ENCODE measurements at places on chromosomes 3 and 15. TPM values are rescaled to one million over a fixed set of nuclear protein-coding genes. Genes with fewer than 3 reads are reported as not detected.

DNA sequence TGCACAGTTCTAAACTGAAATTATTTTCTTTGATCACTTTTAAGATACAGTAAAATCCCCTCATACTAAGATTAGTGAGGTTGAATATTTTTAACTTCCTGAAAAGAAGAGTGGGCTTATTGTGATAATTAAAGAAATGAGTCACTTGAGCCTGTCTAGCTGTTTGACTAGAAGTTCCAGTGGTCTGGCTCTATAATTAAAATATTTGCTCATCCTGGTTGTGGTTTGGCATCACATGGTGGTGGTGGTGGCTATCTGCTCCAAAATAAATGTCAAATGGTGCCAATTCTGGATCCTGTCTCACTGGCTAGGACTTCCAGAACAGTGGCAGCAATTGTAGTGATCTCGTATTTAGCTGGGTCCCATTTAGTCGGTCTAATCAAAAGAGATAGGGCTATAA, 8.6 kb upstream of the TEX9 start:
- no peaks in the 10 kb centered on the region for H3K4me1 ChIP-seq
- H3K27ac ChIP-seq: no peak overlapping the region

DNA sequence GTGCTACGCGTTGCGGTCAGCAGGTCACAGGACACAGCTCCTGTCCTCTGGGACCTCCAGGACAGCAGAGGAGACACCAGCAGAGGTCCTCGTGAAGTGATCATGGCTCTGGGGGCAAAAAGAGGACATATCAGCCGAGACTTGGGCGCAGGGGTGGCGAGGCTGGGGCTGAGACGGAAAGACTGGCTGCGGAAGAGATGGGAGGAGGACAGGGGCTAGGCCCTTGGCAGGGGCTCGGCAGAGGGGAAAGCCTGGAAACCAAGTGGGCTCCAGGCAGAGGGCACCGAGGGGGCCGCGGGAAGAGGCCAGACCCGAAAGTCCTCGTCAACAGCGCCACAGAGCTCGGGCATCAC, 4.9 kb upstream of the CFAP100 start:
- no peak for DNase-seq
- peaks cover 8% of the 10 kb centered on the region for H3K4me1 ChIP-seq
- H3K4me3 ChIP-seq: no peak overlapping the region
- peaks cover 18% of the 10 kb centered on the region for H3K27me3 ChIP-seq

- no peak overlapping the region for H3K27ac ChIP-seq
- H3K4me3 ChIP-seq: no peak overlapping the region
- no peaks in the 10 kb centered on the region for H3K4me1 ChIP-seq
Observed at GRCh38 chr3:51798411-51798963, 19.4 kb upstream of the IQCF6 start.

DNA sequence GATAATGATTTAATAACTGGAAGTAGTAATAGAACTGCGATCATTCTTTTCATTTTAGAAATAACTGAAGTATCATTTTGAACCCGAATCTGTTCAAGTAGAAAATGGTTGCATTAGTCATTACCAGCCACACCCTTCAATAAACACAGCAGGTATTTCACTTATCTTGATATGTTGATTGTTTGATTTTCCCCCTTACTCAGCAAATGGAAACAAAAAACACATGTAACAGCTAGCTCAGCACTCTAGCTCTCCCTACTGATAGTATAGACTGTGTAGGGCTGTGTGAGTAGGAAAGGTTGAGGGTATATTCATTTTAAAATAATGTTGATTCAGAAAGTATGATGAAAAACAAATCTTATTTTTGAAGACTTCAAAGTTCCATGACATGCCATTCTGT, 1.1 kb upstream of the GPR149 start:
- H3K4me1 ChIP-seq: no peaks in the 10 kb centered on the region
- no peaks in the 10 kb centered on the region for H3K27me3 ChIP-seq
- H3K36me3 ChIP-seq: no peaks in the 10 kb centered on the region
- no peak for DNase-seq
- H3K4me3 ChIP-seq: no peak overlapping the region

ADAMTS17 gene
- 0.50 TPM for total RNA-seq

ZMYND10 gene
- not detected for total RNA-seq

MORC1 gene
- total RNA-seq: not detected

TIGIT gene
- not detected for total RNA-seq

AMIGO3 gene
- total RNA-seq: 4.0 TPM
